Activated CD4-positive, alpha-beta T cell treated with anti-CD3 and anti-CD28 coated beads, Interleukin-2, amount 50 U/mL, for 48 hours (primary cell): ENCODE measurements at places on chromosomes 5 and 9.
A peak's percentile ranks its signal among the peaks of the same experiment; 100 is the strongest.

DNA sequence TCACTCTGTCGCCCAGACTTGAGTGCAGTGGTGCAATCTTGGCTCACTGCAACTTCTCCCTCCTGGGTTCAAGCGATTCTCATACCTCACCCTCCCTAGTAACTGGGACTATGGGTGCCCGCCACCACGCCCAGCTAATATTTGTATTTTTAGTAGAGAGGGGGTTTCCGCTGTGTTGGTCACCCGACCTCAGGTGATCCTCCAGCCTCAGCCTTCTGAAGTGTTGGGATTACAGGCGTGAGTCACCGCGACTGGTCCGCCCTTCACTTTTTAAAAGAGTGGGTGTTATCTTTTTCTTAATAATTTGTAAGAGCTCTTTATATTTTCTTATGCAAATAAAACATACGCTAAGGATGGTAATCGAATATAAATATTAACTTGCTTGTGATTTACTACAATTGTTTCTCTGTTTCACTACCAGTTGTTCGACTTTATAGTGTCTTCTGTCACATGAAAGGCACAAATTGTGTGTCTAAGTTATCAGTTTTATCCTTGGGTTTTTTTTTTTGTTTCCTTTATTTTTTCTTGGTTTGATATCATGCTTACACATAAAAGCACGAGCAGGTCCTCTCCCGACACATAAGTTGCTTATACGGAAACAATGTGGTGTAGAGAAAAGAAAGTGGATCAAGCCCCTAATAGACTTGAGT, 1.9 kb upstream of the GPBP1 start:
- DNase-seq: peak; percentile 54

GRCh38 chr9:122364117-122364782, 6.6 kb upstream of the PTGS1 start:
- no peak for DNase-seq

DNA sequence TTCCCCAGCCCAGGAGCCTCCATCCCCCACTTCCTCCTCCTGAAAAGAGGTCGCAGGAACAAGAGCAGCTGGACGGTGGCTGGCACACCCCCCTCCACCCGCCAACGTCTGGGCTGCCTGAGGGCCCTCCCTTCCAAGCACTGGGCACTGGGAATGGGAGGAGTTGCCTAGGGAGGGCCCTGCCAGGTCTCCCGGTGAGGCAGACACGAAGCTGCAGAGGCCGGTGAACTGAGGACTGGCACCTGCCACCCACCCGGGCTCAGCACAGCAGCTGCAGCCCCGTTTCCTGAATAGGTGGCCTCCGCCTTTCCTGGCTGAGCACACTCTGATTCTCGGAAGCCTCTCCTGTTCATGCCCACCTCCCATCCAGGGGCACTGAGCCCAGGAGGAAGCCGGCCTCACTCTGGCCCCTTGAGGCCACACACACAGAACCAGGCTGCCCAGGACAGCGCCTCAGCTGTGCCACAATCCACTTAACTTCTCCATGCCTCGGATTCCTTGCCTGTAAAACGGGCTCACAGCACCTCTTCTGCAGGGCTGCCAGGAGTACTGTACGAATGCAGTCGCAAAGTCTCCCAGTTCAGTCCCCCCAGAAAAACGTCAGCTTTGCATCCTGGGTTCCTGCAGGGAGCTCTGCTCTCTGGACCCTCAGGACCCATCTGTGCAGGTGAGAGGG, 1.3 kb downstream of the NPDC1 start:
- no peak for DNase-seq

DNA sequence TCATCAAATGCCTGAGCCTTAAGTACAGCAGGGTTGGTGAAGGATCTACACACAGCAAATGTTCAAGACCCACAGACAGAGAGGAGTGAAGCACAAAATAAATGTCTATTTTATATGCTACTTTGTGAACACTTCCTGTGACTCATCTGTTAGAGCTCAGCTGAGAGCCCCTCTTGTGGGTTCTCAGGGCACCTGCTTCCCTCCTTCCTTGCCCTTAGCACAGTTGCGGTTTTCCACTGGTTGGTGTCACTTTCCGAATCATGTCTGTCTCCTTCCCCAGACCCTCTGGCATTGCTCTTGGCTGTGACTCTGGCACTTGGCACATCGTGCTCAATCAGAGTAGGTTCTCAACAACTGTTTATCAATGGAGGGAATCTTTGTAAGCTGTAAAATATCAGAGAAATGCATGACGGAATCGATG, 128.5 kb upstream of the STC2 start:
- DNase-seq: no peak

- DNase-seq: no peak
Observed at GRCh38 chr9:122216798-122217418, 11.8 kb downstream of the LHX6 start.

DNA sequence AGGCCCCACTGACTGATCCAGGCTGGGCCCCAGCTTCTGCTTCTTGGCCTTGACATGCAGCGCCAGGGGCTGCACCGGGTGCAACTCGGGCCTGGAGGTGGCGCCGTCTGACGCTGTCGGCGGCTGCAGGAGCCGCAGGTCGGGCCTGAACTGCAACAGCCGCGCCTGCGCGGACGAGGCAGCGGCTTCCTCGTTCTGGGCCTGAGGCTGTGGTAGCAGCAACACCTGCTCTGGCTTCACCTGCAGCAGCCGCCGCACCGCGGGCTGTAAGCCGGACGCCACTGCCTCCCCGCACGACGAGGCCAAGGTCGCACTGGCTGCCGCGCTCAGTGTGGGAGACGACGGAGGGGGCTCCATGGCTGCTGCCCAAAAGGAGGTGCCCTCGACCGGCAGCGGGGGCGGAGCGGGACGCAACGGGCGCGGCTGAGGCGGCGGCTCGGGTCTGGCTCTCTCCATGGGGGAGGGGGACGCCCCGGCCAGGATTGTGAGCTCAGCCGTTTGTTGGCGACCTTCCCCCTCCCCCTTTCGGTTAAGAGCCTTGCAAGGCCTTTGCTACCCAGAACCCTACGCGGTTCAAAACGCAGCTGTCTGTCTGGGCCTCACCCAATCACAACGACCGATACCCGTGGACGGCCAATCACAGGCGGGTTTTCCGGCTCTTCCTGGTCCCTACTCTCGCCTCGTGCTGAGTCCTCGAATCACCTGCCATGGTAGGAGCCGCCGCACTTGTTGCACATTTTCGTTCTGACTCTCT, 438 bp downstream of the SOX30 start:
- peak; percentile 83 for DNase-seq

GRCh38 chr5:125551246-125551645, 804.8 kb upstream of the ZNF608 start:
- no peak for DNase-seq

GRCh38 chr5:84378420-84378819, 6.3 kb downstream of the EDIL3 start:
- DNase-seq: no peak

GRCh38 chr9:127751269-127752054, 16.4 kb upstream of the TOR2A start:
- DNase-seq: no peak

DNA sequence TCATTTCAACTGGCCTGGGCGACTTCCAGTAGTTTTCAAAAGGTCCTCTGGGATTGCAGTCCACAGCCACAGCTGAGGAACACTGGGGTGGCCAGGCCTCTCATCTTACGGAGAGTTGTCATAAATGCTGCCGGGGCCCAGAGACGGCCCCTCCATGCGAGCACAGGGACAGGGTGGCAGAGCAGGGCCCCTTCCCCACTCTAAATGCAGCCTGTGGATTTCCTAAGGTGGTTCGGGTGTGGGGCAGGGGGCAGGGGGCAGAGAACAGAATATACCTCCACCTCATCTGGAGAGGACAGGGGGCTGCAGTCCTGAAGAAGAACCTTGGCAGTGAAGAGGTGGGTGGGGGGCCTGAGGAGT, 113.6 kb upstream of the TBC1D2 start:
- DNase-seq: no peak

GRCh38 chr5:392431-392988, 50.5 kb upstream of the EXOC3 start:
- peak; percentile 85 for DNase-seq

- DNase-seq: peak; percentile 83
Observed at GRCh38 chr5:173056783-173057061, 570 bp downstream of the CREBRF start.

DNA sequence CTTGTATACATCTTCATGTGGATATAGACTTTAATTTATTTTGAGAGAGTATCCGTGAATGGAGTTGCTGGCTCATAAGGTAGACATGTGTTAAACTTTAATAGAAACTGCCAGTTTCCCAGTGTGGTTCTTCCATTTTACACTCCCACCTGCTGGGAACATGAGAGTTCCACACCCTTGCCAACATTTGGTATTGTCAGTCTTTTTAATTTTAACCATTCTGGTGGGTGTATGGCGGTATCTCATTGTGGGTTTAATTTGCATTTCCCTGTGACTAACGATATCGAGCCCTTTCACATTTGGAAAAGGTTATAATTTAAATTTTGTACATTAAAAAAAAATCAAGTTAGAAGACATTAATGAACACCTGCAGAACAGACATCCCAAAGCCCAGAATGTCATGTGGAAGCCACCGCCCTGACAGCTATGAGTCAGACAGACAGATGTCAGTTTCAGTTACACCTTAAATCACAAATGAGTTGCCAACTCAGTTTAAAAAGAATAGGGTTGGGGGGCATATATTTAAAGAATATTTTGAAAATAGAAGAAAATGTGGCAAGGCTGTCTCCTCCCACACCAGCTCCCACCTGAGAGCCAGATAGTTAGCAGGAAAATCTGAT, 36.9 kb downstream of the ANKRD33B start:
- no peak for DNase-seq

- DNase-seq: no peak
Observed at GRCh38 chr5:117679046-117679445, 1104.4 kb upstream of the SEMA6A start.

DNA sequence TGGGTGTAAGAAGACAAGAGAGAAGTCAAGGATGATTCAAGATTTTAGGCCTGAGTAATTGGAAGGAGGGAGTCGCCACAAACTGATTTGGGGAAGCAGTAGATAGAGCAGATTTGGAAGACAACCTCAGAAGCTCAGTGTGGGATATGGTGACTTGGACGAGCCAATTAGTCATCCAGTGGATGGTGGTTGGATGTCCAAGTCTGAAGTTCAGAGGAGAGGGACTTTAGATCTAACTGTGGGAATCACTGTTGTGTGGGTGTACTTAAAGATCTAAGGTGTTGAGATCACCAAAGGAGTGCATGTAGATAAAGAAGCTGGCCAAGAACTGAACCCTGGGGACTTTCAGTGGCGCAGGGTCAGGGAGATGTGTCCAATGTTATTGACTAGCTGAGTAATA, 2.2 kb downstream of the IDNK start:
- no peak for DNase-seq
